Stimulated activated CD8-positive, alpha-beta memory T cell treated with anti-CD3 and anti-CD28 coated beads, Interleukin-4, amount 100 ng/mL, for 1 hour (primary cell): ENCODE measurements at places on chromosomes 1 and 21.
A peak's percentile ranks its signal among the peaks of the same experiment; 100 is the strongest.

DNA sequence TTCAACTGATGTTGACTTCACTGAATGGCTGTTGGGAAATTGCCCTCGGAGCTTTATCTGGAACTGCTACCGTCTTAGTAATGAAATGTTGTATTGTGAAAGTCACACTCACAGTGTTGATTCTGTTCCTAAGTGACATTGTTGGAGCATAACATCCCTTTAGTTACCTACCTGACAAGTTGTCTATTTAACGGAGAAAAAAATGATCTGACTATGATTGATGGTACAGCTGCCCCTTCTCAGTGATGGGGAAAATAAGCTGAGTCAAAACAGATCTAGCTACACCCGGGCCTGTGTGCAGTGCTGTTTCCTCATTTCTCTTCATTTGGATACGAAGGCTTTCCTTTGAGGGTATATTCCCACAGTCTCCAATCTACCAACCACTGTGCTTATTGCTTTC, 472.3 kb upstream of the BRINP3 start:
- DNase-seq: no peak

DNA sequence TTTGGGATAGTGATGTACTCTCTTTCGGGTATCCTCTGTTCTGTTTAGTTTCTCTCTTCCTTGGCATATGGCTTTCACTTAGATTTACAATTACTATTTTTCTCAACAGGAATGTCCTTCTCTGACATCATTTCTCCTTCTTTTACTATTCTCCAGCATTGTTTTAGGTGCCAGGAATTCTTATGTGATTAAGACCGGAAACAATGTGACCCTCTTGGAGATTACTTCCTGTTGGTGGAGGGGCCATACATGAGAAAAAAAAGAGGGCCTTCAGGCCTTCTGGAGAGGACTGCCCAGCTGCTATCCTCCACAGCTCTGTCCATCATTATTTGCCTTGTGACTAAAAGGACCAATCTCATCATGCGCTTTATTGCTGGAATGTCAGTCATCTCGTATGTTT, 50.4 kb upstream of the ADAMTS5 start:
- DNase-seq: no peak

DNA sequence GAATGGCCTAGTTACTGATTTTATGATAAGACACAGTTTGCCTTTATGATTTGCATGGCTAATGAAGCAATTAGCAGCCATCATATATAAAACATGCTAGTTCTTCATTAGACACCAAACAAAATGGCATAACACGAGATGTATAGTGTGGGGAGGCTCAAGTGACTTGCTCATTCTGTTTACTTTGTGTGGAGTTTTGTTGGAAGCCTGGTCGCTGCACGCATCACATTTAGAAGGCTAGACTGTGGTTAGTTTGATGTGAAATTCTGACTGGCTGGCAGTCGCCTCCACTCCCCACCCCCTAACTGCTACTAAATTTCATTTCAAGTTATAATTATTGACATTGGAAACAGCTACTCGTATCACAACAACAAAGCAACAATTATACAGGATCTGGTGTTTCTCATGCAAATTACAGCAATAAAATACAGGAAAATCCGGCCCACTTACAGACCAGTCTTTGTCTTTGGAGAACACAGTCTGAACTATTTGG, 356.1 kb downstream of the LMO4 start:
- no peak for DNase-seq

- DNase-seq: peak; percentile 21
These were observed 2.7 kb downstream of the TMEM200B start for GRCh38 chr1:29120947-29121485.

DNA sequence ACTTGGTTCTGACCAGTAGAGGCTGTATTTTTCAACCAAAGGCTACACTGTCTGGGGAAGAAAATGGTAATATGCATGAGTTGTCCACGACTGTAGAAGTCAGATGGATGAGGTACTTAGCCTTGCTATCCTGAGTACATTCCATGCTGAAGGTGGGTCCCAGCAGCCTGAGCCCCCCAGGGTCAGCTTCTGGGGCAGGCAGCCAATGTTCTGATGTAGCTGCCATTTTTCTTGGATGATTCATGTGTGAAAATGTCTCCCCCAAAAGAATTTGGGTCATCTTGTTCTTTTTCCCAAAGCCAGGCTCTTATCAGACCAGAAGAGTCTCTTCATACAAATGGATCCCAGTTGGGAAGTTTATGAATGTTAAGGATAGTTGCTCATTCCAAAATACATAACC, 172.2 kb upstream of the UBE2U start:
- no peak for DNase-seq

GRCh38 chr1:156638189-156638985, 3.5 kb upstream of the BCAN start:
- no peak for DNase-seq

DNA sequence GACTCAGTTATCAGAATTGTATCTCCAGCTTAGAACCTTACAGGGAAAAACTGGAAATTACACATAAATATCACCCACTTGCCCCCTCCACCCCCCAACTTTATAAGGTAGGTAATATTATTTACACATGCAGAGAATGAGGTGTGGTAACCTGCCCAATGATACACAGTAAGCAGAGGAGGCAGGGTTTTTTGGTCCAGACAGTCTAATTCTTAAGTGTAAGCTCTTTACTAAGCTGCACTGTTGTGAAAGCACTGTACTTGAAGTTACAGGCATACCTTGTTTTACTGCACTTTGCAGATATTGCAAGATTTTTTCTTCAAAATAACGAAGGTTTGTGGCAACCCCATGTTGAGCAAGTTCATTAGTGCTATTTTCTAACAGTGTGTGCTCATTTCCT, 24.8 kb upstream of the MYOCOS start:
- DNase-seq: no peak

GRCh38 chr1:32426489-32427255, 32.4 kb upstream of the BSDC1 start:
- DNase-seq: no peak

- no peak for DNase-seq
These were observed 61.1 kb upstream of the SMYD2 start for GRCh38 chr1:214219902-214220301.

GRCh38 chr1:41473738-41474362, 10.6 kb downstream of the EDN2 start:
- no peak for DNase-seq

DNA sequence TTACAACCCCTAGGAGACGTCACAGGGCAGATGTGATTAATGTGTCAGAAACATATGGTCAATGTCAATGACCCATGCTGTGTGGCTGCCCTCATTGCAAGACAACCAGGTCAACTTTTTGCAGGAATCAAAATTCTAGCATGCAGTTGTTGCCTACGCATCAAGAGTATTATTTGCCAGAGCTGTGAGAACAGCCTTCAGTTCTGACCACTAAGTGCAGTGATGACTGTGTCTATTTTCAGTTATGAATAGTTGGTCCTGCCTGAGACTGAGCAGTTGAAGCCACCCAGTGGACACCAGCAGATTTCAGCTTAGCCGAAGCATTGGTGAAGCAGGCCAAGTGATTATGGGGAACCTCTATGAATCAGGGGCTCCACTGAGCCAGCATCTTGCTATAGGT, 47.3 kb downstream of the LYPLAL1 start:
- DNase-seq: no peak

DNA sequence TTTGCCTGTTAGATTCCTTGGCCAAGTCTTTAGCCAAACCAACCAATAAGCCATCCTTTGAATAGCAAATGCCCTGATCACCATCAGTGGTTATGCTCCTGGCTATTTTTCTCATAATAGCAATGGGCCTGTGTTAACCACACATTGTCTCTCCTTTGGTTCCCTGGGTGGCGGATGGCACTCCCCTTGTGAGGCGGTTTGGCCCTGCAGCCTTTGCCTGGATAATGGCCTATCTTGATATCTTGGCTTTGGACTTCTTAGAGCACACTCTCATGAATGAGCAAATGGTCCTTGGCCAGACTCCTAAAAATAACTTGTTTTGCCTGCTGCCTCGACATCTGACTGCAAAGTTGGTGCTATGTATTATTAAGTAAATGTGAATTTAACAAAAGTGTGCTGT, 22.4 kb upstream of the ZBTB18 start:
- no peak for DNase-seq

DNA sequence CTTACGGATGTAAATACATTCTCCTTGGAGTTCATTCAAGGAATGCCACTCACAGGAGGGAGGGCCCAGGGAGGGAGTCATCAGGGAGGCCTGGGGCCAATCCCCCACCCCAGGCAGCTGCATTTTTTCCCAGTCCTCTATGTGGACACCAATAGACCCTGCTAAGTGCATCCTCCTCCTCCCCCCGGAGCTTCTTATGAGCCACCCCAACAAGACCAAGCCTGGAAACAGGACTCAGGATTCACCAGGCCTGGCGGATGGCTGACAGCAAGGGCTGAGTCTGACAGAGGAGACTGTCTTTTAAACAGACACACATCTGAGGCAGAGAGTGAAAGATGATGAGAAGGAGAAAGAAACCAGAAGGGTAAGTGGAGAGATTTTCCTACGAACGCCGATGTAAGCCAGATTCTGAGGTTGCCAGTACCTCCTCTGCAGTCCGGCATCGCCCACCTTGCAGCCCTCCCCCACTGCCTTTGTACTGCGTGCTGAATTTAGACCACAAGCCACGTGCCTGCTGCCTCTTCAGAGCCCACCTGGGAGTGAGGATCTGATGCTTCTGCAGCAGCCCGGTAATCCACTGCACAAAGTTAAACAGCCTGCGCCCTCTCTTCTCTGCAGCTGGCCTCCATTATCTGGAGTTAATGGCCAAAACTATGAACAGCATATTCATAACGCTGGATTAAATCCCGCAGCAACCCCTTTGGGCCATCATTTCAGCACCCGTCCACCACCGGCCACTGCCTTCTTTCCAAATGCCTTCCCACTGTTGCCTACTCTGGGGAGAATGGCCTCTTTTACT, 17.6 kb upstream of the SFPQ start:
- no peak for DNase-seq

GRCh38 chr1:45359882-45360513, 19.8 kb upstream of the MUTYH start:
- peak; percentile 16 for DNase-seq

DNA sequence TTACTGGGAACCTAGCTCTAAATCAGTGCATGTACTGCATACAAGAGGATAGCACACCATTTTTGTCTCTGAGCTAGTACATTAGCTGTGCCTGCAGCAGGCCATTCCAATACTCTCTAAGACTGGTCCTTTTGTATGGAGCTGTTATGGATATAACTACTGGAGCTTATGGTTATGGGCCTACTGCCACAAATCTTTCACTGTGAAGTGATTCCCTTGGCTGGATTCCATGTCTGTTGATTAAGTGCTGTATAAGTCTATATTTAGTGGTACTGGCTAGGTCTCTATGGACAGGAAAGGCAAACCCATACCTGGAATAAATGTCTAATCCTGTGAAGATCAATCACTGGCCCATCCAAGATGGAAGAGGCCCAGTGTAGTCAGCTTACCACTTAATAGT, 12.0 kb downstream of the ZFYVE9 start:
- DNase-seq: no peak

DNA sequence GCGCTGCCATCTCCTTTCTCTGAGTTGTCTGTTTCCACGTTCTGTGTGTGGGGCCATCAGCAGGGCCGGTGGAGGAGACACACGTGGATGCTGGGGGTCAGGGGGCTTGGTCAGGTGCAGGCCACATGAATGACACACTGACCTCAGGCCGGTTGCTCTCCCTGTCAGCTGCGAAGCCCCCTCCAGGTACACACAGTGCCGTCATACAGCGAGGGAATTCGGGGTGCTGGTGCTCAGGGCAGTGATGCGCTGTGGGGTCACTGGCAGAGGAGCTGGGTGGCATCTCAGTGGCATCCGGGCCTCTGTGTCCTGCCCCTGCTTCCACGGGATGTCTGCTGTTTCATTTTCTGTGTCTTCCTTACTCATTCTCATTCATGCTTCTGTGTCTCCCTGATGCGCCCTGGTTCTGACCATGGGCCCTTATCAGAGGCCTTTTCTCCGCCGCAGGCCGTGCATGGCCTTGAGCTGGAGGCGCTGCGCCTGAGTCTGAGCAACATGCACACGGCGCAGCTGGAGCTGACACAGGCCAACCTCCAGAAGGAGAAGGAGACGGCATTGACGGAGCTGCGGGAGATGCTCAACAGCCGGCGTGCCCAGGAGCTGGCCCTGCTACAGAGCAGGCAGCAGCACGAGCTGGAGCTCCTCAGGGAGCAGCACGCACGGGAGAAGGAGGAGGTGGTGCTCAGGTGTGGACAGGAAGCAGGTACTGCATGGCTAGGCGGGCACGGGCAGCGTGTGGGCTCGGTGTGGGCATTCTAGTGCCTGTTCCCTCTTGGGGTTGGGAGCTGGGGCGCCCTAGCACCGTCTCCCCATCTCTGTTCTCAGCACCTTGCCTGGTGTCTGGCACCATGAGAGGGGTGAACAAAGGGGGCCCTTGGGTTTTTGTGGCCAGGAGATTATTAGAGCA, 22.6 kb downstream of the PCNT start:
- no peak for DNase-seq

- DNase-seq: no peak
These were observed 33.6 kb downstream of the SLC2A1 start for GRCh38 chr1:42924851-42925760.
